ENCODE measurements at places on chromosomes 7 and 10.

DNA sequence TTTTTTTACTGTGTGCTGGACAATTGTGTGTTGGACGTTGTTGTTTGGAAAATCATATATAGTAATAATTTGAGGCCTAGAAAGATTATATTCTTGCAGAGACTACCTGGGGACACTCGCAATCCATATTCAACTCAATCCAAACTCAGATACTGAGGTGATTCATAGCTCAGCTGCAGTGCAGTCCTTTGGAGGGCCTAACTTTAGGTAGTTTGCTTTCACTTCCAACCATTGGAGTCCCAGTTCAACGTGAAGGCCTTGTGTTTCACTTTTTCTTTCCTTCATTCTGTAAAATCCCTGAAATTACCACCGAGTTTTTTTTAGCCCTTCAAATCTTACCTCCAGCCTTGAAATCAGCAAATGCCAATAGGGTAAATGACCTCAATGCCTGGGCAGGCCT is 32.3 kb downstream of the ATRNL1 start:
- DNase-seq: no peak

DNA sequence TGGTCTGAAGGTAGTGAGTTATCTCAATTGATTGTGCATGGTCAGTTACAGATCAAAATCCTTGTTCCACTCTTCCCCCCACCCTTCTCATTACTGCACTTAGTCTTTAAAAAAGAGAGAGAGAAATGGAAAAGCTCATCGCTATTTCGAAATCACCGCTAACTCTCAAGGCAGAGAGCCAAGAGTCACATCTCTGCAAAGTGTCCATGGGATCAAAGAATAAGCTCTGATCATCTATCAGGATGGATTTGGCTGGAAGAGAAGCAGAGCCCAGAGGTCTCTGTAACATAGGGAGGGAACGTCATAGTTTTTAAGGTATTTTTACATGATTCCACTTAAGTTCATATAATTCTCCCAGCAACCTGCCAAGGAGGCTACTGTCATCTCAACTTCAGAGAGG is 30.0 kb upstream of the MYH16 start:
- DNase-seq: no peak

DNA sequence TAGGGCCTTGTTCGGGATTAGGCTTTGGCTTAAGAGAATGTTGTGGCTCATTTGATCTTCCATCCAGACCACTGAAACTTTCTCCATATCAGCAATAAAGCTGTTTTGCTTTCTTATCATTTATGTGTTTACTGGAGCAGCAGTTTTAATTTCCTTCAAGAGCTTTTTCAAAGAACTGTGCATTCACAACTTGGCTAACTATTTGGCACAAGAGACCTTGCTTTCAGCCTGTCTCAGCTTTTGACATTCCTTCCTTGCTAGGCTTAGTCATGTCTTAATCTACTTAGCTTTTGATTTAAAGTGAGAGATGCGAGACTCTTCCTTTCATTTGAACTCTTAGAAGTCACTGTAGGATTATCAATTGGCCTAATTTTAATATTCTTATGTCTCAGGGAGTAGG is 19.1 kb upstream of the AKR1B1 start:
- DNase-seq: no peak

GRCh38 chr7:131109759-131110296 is 217.8 kb upstream of the MKLN1 start:
- peak; percentile 70 for DNase-seq

DNA sequence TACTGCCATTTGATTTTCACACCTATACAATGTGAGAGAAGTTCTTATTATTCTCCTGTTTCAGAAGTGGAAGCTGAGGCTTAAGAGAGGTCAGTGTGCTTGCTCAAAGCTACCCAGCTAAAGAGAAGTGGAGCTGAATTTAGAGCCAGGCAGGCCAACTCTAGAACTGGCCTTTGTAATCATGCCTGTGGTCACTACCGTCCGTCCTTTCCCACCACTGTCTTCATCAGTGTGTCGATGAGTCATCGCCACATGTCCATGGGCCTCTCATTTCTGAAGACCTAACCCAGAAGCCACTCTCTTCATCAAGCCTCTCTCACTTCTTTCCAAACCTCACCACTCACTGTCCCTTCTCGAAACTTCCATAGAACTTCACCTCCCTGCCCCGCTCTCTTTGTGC is 237.8 kb downstream of the KIAA1217 start:
- no peak for DNase-seq

- DNase-seq: no peak
These were observed 62.0 kb downstream of the SKIDA1 start for GRCh38 chr10:21463436-21463835.

- no peak for DNase-seq
These were observed 9.1 kb upstream of the DMBT1 start for GRCh38 chr10:122551450-122551849.

DNA sequence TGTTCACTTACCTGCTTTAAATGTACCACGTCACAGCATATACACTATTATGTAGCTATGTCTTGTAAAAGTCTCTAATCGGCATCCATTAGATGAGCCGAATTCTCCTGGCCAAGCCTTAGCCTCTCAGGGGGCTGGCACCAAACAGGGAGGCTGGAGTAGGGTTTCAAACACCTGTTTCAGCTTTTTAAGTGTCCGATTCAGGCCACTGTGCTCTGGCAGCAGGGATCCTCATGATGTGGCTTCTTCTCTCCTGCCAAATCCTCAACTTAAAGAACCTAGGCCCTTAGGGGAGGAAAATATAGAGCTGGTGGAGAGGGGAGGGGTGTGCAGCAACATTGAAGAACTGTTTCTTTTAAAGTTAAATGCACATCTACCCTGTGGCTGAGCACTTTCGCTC is 68.5 kb upstream of the NFKB2 start:
- no peak for DNase-seq

DNA sequence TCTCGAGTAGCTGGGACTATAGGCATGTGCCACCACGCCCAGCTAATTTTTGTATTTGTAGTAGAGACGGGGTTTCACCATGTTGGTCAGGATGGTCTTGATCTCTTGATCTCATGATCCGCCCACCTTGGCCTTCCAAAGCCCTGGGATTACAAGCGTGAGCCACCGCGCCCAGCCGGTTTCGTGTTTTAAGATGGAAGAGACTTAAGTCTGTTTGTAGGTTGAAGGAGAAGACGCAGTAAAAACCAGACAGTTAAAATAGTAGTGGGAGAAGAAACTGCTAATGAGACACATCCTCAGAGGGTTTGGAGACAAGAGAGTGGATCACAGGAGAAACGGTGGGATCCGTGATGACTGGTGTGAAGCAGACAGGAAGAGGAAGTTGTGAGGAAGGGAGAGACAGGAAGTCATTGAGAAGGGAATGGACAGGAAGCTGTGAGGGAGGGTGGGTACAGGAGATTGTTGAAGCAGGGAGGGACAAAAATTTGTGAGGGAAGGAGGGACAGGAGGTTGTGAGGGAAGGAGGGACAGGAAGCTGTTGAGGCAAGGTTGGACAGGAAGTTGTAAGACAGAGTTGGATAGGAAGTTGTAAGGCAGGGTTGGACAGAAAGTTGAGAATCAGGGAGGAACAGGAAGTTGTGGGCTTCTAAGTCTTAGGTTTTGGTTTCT is 115.5 kb downstream of the WDFY4 start:
- no peak for DNase-seq

GRCh38 chr10:51162002-51162401 is 87.7 kb downstream of the PRKG1 start:
- DNase-seq: no peak

DNA sequence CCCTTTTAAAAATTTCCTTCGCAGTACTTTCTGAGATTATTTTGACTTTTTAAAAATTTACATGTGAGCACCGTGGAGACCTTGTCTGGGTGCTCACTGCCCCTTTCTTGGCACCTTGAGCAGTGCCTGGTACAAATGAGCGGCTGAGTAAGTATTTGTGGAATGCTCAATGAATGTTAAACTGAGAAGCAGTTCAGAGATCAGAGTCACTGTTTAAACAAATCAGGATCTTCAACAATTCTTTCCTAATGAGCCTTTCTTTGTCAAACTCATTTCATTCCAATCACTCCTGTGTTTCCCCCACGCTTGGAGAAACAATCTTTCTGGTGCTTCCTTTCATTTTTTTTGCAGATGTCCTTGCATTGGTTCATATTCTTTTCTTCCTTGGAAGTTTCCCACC is 611.3 kb upstream of the GALNT17 start:
- no peak for DNase-seq

DNA sequence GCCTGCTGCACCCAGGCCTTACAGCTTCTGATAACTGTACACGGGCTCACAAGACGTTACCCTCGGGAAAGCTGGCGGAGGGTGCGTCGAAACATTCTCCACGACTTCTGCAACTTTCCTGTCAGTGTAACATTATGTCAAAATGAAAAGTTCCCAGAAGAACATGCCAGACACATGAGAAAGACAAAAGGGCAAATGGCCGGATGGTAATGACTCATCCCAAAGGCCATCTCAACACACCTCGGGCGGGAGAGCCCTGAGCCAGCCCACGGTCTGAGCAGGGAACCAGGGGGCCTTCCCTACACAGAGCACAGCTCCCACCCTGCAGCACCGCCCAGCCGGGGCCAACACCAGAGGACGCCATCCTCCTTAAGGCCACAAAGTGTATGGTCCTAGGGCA is 118.7 kb downstream of the MAD1L1 start:
- no peak for DNase-seq

DNA sequence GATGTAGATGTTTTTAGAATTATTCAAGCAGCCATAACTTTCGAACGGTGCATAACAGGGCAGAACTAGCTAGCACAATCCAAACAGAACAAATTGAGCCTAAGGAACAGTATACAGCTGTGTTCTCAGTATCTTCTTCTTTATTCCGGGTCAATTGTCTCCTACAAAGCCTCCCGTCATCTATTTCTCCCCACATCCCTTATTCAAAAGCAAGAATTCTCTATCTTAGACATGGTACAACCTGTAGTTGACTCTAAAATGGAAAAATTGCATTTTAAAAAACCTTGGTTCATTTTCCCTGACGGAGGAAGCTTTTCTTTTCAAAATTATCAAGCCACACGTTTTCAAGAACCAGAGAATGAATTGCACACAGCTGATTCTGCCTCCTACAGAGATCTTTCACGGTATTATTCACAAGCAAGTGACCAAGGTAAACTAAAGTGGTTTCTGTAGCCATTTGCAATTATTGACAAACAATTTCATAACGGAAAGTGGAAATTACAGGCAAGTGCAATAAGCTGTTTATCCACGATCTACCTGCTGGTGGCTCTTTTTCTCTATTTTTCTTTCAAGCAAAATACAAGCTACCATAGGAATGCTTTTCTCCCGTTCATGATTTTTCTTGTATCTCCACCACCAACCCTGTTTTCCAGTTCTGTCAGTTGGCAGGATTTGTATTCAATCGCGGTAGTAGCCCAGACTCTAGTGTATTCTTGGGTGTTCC is 2.3 kb downstream of the GRM8 start:
- DNase-seq: no peak

DNA sequence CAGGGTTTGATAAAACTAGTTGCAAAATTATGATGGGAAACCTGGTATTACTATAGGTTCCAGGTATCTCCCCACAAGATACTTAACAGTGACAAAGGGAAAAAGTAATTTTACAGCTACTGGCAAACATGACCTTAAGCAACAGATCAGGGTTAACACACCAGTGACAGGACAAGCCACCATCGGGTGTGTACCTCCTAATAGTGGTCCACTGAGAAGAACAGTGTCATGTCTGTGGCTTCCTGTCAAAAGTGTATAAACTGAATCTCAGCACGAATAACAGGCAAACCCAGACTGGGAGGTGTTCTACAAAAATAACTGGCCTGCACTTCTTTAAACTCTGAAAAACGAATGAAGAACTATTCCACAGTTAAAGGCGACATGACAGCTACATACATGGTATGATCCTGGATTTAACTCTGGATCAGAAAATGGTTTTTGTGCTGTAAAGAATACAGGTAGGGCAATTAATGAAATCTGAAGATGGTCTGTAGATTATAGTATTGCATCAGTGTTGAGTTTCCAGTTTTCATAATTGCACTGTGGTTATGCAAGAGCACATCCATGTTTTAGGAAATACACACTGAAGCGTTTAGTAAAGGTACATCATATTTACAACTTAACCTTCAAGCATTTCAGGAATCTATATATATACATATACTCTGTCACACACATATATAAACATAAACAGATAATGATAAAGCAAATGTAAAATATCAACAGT is 32.0 kb upstream of the ARMS2 start:
- no peak for DNase-seq

- DNase-seq: no peak
These were observed 12.7 kb downstream of the ABCA13 start for GRCh38 chr7:48183965-48184364.

GRCh38 chr7:14184292-14184864 is 194.9 kb upstream of the ETV1 start:
- no peak for DNase-seq

DNA sequence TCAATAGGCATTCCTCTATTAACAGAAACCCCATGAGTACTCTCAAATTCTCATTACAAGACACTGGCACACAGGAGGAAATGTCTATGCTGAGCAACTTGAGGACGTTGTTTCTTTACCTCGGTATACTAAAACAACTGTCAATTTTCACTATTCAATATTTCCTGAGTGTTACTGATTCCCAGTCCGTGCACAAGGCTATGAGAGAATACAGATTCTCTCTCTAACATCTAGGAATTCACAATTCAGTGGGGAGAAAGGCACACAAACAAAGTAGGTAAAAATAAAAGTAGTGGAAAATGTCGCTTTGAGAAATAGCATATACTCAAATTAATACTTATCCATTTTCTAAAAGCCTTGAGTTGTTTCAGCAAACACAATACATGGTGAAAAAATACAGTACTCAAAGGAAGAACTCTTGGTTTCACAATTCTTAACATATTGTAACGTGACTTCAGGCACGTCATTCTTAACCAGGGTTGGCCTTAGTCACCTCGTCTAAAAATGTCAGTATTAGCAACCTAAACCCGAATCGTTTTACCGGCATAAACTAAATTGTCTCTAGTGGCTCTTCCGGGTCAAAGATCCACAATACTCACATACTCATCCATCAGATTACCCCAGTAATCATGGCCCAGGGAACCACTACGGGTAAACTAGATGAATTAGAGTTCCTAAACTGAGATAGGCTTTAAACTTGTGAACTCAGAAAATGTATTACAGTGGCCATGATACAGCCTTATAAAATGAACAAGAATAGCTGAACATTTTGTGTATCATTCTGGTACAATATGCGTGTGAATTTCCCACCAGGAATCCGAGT is 1.5 kb downstream of the IPMK start:
- DNase-seq: peak; percentile 21

- no peak for DNase-seq
These were observed 32.0 kb upstream of the CRTAC1 start for GRCh38 chr10:98062424-98062823.

DNA sequence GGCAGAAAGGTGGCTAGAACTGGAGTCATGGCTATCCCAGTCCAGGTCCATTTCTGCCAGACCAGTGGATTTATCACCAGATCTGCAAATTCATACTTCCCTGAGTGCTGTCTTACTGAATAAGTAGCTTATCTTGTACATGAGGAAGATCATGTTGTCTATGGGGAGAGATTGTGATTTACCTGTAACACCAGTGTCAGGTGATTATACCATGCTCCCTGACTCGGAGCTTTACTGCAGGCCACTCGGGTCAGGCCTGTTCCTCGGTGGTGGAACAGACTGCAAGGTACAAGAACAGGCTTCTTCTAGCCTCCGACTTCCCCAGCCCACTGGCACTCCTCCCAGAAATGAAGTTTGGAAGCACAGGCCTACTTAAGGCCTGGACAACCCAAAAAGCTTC is 42.6 kb upstream of the DLG5 start:
- DNase-seq: no peak

GRCh38 chr10:127797339-127797738 is 60.4 kb downstream of the FOXI2 start:
- no peak for DNase-seq

All from activated T-helper 2 cell treated with anti-CD3 and anti-CD28 coated beads, Interferon-gamma antibody, Interleukin-2, Interleukin-4, amounts not matched to agents 10 μg/mL and 5 μg/mL and 100 μg/mL, durations not matched to agents 14 hours and 24 hours and 36 hours (primary cell).